CD4-positive, alpha-beta T cell treated with Interleukin-6 for 4 hours (primary cell): ENCODE measurements at places on chromosomes 3 and 15.

- DNase-seq: no peak
Observed at GRCh38 chr3:63809607-63810006, 9.5 kb upstream of the C3orf49 start.

DNA sequence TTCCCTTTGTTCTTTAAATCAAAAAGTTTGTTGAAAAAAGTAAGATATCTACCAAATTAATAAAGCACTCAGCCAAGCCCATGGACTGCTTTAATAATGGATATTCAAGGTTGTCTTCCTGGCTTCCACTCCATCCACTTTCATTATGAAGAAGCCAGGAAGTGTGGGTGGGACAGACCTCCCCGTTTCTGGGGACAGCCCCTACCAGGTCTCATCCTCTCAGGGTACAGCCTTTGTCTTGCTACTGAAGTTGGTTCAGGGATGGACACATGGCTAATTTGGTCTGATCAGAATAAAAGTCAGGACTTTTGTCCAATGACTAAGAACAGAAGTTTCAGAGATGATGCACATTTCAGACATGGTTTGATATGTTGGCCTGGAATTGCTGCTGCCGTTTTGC is 32.6 kb downstream of the CCNB2 start:
- no peak for DNase-seq

DNA sequence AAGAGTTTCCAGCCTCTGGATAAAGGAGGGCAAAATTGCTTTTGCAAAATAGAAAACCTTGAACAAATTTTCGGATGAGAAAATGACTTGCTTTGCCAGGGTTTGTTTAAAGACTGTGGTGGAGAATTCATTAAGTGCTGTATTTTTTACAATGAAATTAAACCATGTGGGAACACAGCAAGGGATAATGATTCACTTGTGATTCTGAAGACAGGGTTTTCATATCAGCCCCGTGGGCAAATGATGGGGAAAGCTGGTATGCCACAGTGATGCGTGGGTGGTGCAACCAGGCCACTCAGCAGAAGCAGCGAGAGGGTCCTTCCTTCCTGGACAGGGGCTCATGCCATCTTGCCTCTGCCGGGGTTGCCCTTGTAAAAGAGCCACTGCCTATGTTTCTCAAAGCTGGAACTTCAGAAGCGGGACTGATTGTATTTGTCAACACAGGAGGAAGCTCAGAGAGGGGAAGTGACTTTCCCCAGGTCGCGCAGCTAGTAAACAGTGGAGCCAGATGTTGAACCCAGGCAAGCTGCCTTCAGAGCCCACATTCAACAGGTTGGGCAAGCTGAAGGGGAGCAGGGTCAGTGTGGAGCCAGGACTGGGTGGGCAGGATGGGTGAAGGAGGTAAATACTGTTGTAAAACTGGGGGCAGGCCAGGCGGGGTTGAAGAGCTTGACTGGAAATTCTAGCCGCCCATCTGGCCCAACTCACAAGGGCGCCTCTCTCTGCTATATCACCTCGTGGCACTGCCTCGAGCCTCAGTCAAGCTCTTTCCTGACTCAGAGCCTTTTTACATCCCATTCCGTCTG is 79.1 kb downstream of the TOP2B start:
- no peak for DNase-seq

- DNase-seq: no peak
Observed at GRCh38 chr3:49792371-49793150, 6.2 kb upstream of the IP6K1 start.

- no peak for DNase-seq
Observed at GRCh38 chr15:51079226-51079625, 15.5 kb downstream of the TNFAIP8L3 start.

DNA sequence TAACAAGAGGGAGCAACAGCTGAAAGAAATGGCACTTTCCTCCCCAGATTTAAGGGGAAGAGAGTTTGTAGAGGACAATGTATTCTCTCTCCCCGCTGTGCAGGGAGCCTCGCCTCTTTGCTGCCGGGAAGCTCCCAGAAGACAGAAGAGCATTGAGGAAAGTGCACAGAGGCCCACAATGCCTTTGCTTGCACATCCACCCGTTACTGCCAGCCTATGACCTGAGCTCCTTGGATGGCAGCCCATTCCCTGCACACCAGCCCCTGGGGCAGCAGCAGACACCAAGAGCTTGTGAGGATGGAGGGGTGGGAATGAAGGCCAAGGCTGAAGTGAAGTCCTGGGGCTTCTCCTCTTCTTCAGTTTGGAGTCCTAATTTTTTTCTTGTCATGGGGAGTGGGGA is 67.0 kb downstream of the CLDN11 start:
- no peak for DNase-seq

GRCh38 chr3:113057117-113057516 is 66.3 kb downstream of the GTPBP8 start:
- DNase-seq: no peak

- no peak for DNase-seq
Observed at GRCh38 chr3:173938616-173939015, 541.1 kb downstream of the NLGN1 start.

- DNase-seq: peak; percentile 3
Observed at GRCh38 chr3:152071924-152072323, 196.8 kb upstream of the MBNL1 start.

DNA sequence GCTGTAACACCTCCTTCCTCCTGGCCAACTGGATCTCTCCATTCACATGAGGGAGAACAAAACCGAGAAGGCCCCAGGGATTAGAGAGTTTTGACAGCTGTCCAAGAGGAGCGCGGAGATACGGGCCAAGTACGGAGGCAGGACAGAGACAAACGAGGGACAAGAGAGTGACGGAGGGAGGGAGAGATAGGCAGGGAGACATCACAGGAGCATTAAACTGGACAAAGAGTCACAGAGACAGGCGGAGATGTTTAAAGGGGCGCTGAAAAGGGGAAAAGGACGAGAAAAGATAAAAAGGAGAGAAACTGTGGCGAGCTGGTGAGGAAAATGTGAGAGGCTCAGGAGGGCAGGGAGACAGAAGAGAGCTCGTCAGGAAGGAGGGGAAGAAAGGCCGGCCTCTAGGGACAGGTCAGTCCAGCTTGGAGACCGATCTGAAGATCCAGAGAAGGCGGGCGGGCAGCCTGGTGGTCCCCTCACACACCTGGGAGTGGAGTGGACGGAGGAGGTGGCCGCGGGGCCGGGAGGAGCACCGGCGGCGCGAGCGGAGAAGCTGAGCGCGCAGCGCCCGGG is 40.5 kb upstream of the ROPN1 start:
- no peak for DNase-seq

DNA sequence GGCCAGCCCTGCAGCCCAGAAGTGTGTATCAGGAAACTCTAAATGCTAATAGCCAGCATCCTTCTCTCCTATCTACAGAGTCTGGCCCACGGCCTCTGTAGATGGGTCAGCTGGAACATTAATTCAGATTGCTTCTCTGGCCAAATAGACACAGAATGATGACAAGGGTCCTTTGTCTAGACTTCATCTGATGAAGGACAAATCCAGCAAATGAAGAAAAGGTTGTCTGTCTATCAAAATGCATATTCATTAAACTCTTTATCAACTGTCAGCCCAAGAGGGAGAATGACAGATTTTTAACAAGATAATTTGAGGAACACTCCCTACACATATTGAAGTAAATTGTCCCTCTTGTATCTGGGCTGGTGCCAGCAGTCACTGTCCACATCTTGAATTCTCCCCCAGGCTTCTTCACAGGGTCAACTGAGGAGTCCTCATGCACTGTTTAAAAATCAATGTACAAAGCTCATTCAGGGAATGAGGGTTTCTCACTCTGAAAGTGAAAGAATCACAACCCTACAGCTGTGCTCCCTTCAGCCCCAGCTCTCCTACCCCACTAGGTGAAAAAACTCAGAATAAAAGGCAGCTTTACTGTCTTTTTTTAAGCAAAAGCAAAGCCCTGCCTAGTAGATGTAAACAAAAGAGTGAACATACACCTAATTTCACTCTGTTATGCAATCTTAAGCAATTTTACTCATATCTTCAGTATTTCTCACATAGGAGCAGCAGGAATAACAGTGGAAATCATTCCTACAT is 507.7 kb downstream of the IGSF11 start:
- no peak for DNase-seq

DNA sequence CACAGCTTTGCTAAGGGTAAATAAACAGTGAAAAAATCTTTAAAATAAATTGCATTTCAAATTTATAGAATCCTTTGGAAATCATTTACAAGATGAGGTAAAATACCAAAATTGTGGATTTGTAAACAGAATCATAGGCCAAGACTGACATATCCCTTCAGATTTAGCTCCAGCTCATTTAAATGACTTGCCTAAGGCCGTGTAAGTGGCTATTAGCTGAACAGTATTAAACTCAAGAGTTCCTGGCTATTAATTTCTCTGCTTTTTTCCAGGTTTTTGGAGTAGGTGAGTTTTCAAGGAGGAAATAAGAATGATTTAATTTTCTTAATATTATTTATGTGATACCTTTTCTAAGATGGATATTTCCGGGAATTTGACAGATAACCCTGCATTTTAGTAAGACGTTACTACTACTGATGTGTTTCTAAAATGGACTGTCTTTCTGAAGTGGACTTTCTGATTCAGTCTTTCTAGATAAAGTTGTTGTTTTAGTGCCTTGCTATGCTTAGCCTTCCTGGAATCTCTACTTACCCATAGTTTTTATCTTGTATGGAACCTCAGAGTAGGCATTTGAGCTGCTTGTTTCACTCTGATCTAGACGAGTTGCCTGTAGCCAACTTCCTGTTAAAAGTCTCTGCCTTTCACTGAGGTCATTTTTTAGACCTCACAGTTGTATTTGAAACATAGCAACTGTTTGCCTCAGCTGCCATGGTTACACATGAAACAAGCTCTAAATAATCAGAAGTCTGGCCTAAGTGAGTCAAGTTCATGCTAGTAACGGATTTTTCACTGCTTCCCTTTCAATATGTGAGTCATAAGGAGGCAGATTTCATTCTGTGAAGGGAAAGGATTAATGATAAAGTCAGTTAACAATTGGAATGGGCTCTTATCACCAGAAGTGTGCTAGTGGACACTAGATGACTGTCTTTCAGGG is 127.0 kb downstream of the KLHL25 start:
- DNase-seq: peak; percentile 70

DNA sequence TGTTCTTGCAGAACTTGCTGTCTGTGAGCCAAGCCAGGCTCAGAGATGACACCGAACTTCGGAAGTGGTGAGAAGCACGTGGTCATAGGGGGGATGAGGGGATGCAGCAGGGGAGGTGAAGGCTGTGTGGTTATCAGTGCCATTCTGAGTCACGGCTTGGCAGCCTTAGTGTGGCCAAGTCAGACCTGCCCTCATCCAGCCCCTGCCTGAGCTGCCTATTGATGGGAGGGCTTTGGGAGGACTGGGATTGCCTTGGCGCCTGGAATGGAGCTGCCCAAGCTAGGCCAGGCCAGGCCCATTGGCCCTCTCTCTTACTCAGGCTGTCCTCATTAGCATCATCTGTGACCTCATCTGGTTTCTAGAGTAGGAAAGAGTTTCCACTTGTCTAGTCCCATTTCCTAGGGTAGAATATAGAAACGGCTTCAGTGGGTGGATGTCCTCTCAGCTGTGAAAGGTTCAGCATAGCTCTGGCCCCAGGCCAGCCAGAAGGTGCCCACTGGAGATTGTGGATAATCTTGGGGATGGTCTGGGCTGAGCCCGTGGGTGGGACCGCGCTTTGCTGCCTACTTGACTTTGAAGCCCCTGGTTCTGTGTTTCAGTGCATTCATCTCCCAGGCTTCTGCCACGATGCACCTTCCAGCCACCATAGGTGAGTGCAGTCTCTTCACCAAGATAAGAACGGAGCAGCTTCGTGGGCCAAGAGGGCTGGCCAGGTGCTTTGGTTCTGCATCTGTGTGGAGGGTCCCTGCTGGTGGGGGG is 7.2 kb downstream of the FAH start:
- DNase-seq: no peak

GRCh38 chr15:47787875-47788274 is 70.6 kb downstream of the SEMA6D start:
- no peak for DNase-seq

GRCh38 chr15:39270934-39271333 is 309.9 kb upstream of the THBS1 start:
- no peak for DNase-seq

DNA sequence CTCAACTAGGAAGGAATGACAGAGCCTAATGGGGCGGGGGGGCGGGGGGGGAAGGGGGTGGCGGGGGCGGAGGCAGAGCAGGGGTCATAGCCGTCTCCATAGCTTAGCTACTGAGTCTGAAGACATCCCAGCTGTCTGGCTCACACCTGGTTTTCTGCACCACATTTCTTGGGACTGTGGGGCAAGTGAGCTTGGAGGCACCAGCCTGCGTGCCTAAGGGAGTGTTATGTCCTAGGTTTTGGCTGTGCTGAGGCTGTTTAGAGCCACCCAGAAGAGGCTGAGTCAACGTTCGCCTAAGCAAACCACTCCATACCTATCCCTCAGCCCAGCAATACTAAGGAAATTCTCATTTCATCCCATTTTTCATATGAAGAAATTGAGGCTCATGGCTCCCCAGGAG is 1.4 kb downstream of the IL17RD start:
- no peak for DNase-seq

DNA sequence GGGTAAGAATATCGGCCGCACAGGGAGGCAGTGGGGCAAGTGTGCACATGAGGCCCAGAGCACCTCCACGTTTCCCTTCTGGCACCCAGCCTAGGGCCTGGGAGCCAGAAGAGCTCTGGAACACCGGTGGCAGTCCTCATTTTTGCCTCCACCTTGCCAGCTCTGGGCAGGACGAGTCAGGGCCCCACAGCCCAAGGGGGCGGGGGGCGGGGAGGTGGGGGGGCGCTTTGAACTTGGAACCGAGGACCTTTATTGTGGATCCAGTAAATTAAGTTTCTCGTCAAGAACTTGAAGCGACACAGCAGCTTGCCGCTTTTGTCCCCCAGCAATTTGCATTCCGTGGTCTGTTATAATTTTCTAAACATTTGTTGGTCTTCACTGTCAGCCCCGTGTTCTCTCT is 66.8 kb downstream of the SLC6A11 start:
- no peak for DNase-seq

DNA sequence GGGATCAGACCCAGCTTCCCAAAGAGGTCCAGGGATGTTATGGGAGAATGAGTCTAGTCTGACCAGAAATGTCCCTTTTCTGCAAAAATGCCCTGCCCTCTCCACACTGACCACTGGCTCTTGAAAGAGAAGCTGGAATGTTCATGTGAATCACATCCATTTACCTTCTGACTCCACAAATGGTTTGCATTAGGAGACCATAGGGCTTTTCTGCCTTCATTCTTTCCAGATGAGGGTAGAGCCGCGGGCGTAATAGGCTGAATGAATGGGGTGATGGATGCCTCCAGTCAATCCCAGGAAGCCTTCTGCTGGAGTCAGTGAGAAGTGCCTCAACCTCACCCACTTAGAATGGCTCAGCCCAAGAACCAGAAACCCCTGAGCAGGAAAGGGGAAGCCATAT is 47.2 kb upstream of the IREB2 start:
- no peak for DNase-seq
